AG09319 (cell line): ENCODE measurements at places on chromosomes 6 and 20.

DNA sequence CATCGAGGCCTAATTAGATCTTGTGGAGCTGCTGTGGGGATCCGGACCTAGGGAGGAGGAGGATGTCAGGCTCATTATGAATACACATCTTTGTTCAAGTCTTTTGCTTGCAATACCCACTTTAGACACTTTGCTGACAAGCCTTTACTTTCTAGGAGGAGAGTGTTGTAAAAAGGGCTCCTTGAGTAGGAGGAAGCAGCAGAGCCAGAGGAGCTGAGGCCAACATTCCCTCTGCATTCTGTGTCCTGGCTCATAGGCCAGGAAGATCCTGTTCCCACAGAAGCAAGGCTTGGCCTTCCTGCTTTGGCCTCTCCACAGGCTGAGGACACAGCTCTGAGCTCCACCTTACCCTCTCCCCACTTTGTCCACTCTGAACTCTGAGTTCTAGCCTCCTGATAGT, 67.1 kb downstream of the TPD52L1 start:
- no peak for DNase-seq

- no peak for DNase-seq
Measured at GRCh38 chr6:14520536-14520935, 403.0 kb downstream of the CD83 start.

DNA sequence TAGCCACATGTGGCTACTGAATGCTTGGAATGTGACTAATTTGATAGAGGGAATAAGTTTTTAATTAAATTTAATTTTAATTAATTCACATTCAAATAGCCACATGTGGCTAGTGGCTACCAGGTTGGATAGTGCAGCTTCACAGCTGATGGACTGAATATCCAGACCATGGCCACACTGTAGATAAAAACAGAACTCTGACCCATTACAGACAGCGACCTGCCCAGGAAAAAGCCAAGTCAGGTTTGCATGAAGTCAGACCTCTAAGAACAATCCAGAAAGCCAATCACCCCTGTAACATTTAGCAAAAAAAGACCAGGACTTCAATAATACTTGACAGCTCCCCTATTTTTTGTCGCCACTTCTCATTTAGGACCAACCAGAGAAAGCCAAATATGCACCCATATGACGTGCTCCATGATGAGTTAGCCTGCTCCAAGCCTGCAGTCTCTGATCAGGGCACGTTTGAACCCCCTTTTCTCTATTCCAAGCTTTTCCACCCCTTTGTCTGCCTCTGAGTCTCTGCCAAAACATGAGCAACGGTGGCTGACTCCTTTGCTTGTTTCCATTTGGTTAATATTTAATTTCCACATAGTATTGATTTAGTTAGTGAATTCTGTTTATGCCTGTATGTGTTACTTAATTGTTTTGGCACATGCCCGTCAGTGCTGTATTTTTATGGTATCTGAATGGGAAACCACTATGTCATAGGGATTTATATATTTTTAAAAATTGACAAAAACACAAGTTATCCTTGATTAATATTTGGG, 636.3 kb downstream of the UTRN start:
- DNase-seq: no peak

GRCh38 chr6:96542702-96543101, 20.2 kb upstream of the FHL5 start:
- DNase-seq: no peak

DNA sequence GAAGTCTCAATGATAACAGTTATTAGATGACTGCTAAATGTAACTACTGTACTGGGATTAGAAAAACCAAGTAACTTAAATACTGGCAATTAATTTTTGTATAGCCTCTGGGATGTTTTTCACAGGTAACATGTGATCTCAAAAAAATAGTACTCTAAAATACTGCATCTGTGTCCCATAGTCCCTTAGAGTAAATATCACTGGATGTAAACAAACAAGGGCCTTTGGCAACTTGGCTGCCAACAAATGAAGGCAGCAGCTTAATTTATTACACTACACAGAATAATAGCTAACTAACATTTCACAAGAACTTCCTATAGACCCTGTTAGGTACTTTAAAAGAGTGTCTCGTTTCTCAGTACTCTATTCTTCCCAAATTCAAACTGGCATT, 14.0 kb downstream of the ARHGAP18 start:
- DNase-seq: no peak

GRCh38 chr20:49405062-49405683, 77.3 kb downstream of the KCNB1 start:
- DNase-seq: no peak

GRCh38 chr6:16380220-16380809, 141.9 kb downstream of the GMPR start:
- DNase-seq: no peak

- no peak for DNase-seq
Measured at GRCh38 chr20:37204056-37204455, 24.7 kb upstream of the MROH8 start.

DNA sequence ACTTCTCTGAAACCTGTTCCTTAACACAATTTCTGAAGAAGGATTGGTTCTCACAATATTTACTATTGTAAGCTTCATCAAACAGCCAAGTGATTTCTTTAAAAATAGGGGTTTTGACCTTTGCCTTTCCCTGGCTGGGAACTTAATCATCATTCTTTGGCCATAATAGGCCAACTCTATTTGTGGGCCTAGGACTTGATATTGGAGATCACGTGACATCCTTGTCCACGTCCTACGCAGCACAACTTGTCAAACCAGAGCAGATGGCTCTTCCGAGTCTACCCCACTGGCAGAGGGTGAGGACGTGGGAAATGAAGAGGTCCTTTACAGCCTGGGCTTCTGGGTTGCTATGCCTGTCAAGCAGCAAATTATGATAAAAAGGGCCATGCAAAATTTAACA, 1030.6 kb downstream of the KIF16B start:
- no peak for DNase-seq

DNA sequence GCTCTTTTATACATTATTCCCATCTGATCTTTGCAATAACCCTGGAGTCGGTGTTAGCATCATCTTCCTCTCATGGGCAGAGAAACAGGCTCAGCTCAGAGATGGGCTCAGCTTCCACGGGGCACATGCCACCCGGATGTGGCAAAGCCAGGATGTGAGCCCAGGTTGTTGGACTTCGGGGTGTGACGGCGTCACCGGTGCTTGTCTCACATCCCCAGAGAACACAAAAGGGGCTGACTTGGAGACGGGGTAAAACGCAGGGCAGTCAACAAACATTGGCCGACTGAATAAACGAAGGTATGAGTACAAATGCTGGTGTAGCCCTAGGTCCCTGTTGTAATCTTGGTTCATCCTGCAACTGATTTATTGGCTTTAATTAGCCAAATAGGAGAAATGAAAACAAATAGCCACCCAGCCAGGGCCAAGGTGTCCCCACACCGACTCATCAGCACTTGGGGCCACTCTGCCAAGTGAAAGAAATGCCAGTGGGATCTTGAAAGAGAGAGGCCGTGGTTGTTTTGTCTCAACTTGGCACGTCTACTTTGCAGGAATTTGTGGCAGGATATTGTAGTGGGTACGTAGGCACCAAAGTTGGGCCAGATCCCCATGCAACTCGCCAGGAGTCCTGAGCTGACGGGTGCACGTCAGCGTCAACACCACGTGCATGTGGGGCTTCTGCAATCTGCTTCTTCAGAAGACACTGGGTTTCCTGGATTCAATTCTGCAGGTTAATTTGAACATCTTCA, 42.8 kb downstream of the APCDD1L start:
- DNase-seq: no peak

GRCh38 chr6:51303338-51303737, 484.7 kb downstream of the TFAP2B start:
- DNase-seq: no peak

DNA sequence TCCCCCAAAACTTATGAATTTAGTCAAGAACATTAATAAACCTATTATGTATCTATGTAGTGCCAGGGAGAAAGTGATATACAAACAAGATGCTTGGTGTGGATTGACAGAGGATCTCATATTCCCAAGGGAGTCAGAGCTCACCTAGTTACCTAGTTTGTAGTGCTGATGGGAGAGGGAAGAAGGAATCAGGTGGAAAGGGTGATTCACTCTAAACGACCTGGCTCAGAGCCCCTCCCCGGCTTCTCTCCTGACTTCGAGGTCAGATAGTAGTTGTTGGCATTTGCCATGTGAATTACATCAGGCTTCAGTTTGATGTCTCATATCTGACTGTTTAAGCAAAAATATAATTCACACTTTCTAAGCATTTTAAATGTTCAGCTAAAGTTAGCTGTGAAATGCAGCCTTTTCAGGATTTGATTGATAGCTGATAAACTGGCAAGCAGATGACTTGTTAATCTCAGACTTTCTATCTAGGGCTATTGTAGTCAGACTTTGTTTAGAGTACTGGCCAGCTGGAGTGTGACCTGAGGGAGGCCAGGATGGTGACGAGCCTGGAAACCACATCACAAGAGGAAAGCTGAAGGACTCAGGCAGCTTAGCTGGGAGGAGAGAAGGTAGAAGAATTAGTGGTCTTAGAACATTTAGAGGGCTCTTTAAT, 123.7 kb downstream of the AKAP7 start:
- no peak for DNase-seq

GRCh38 chr6:10569392-10570127, 48.4 kb downstream of the GCNT2 start:
- DNase-seq: no peak

GRCh38 chr6:24274441-24275083, 83.3 kb downstream of the DCDC2 start:
- DNase-seq: no peak

- DNase-seq: no peak
Measured at GRCh38 chr6:38136547-38136946, 317.0 kb downstream of the ZFAND3 start.

- DNase-seq: peak; percentile 97
Measured at GRCh38 chr6:53348371-53349208, at the start of gene ELOVL5. Gene ELOVL5, minus strand, starts transcription at chr6:53348950. Its CDS starts 53,251 bp downstream, at chr6:53295699.

DNA sequence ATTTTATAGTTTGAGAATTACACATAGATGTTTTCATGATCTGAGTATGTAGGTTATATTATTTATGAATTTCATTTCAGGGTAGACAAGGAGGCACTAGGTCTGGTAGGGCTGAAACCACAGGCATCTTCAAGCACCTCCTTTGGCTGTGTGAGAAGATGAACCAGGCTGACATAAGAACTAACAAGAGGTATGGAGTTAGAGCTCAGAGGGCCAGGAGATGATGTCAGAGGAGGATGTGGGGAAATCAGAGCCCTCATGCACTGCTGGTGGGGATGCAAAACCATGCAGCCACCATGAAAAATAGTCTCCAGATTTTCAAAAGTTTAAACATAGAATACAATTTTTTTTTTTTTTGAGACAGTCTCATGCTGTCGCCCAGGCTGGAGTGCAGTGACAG, 13.6 kb upstream of the RIPOR3 start:
- no peak for DNase-seq

DNA sequence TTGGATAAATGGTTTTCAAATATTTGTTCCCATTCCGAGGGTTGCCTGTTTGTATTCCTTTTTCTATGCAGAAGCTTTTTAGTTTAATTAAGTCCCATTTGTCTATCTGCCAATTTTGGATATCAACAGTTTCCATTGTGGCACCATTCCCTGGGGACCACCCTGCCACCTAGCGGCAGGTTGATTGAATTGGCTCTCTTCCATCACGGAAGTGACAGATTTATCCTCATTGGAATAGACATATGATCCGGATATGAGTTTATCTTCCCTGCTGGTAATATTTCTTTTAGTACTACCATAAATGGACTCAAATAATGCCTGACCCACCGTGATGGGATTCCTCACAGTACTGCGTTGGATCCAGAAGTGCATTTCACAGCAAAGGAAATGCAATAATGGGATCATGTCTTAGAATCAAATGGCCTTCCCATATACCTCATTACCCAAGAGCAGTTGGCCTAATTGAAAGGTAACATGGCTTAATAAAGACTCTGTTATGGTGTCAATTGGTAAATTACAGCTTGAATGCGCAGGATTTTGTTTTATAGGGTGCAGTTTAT, 327.0 kb downstream of the BMP2 start:
- no peak for DNase-seq

GRCh38 chr6:63640062-63640461, 4.5 kb downstream of the PHF3 start:
- no peak for DNase-seq

DNA sequence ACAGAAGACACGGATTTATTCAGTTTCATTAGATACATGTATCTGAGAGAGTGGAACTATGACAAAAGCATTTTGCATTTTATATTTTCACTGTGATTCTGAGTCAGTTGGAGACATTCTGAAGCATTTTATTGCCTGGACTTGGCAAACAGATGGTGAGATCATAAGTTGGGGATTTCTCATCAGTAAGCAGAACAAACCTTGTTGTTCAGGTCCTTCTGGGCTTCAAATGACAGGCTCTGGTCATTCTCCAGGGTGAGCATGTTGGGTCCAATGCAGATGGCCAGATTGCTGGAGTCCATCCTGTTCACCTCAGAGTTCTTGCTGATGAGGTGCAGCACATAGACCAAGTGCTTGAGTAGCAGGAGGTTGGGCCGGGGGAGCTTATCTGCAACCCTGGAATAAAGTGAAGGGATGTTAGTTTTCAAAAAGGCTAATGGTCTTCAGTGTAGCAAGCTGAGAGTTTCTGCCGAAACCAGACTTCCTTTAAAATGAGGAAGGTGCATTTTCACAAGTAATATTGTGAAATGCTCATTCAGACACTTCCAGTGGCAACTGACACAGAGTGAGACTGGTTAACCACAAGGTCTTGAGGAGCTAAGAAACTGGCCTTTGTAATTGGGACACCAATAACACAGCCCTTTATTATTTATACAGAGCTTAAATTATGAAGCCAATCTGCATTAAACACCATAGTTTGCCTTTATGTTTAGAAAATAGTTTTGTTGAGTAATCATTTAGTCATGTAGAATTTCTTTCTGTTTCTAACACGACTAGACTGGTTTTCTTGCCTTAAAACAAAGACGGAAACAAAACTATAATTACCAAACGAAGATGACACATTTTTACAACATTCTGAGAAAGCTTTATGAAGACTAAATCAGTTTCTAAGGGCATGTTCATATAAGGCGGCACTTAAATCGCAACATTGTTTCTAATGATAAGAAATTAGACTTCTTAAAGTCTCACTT, 5.6 kb downstream of the TAGAP start:
- no peak for DNase-seq

GRCh38 chr20:42531508-42531961, 658.2 kb downstream of the PTPRT start:
- no peak for DNase-seq
